ENCODE measurements at places on chromosomes 6 and 20. TPM values are rescaled to one million over a fixed set of nuclear protein-coding genes. Genes with fewer than 3 reads are reported as not detected.

SLC35D3 gene
- not detected for total RNA-seq

- peaks cover 12% of the 10 kb centered on the region for H3K36me3 ChIP-seq
- peaks cover 52% of the 10 kb centered on the region for H3K4me1 ChIP-seq
- H3K27ac ChIP-seq = no peak overlapping the region
- no peak overlapping the region for H3K4me3 ChIP-seq
Observed at GRCh38 chr6:111817451-111818120, 55.7 kb downstream of the FYN start.

DNA sequence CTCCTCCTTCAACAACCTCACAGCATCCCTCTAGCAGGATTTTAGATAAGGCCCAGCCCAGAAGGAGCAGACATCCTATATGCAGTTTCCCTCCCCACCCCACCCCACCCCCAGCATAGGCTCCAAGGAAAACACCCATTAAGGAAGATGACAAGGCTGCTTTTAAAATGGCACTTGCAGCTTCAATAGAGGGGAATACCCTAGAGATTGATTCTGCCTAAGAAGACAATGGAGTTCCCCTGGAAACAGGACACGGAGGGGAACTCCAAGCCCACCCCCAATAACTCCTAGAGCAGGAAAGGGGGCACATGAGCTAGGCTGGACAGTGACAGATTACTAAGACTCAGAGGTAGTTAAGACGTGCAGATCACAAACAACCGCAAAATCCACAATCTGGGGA, 34.7 kb downstream of the CPNE5 start:
- H3K36me3 ChIP-seq = no peaks in the 10 kb centered on the region
- DNase-seq = no peak
- H3K4me1 ChIP-seq = no peaks in the 10 kb centered on the region
- peaks cover 16% of the 10 kb centered on the region for H3K27me3 ChIP-seq
- H3K27ac ChIP-seq = no peak overlapping the region

KCNS1 gene
- total RNA-seq = 0.33 TPM
